ENCODE measurements at places on chromosomes 4 and X.
A peak's percentile ranks its signal among the peaks of the same experiment; 100 is the strongest.

DNA sequence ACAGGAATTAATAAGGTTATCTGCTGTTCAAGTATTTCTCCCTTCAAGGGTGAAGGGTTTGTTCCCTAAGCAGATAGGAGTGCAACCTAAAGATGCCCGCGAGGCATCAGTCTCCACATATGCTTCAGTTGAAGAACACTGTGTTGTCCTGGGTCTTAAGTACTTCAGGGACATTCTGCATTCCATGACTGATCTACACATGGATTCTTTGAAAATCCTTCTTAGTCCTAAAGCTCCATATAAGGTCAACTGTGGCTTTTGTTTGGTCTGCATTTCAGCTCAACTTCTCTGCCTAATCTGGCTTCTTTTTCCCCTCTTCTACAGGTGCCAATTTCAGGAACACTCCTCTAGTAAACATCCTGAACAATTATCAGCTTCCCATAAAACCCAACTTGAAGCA is 21.8 kb upstream of the CTSO start:
- no peak for DNase-seq

- no peak for DNase-seq
These were observed 1883.4 kb downstream of the STIM2 start for GRCh38 chr4:28744066-28744465.

DNA sequence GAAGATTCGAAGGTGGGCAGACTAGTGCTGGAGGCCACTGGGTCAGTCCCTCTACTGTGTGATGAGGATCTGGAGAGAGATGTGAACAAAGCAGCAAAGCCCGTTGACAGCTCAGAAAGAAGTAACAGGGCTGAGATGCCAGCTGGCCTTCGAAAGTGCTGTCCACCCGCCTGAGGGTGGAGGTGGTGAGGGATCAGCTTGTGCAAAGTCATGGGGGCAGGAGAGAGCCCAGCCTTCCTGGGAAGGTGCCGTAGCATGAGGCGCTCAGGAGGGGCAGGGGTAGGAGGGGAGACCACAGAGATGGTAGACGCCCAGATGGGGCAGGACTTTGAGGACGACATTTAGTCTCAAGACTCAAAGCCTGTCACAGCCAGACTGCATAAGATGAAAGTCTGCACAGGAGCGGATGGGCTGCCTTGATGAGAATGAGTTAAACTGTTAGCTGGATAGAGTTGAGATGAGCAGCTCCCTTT is 19.7 kb downstream of the TBC1D14 start:
- DNase-seq = no peak

DNA sequence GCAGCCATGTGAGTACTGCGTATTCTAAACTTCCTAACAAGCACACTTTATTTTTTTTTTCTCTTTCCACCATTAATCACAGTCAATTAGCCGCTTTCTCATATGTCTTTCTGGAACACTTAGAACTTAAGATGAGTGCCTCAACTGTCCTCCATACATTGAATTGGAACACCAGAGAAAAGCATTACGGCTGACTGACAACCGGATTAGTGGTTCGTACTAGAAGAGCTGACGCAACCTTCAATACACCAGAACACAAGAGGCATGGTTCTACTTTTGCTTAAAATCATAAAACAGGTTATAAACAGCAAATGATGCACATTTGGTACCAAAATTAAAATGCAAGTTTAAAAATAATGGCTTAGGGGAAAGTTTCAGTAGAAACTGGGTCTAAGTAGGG is 3.3 kb downstream of the TMEM47 start:
- DNase-seq = no peak

GRCh38 chr4:46254788-46255187 is 130.9 kb upstream of the GABRG1 start:
- DNase-seq = no peak

GRCh38 chrX:70166601-70167590 is 10.4 kb upstream of the DGAT2L6 start:
- no peak for DNase-seq

DNA sequence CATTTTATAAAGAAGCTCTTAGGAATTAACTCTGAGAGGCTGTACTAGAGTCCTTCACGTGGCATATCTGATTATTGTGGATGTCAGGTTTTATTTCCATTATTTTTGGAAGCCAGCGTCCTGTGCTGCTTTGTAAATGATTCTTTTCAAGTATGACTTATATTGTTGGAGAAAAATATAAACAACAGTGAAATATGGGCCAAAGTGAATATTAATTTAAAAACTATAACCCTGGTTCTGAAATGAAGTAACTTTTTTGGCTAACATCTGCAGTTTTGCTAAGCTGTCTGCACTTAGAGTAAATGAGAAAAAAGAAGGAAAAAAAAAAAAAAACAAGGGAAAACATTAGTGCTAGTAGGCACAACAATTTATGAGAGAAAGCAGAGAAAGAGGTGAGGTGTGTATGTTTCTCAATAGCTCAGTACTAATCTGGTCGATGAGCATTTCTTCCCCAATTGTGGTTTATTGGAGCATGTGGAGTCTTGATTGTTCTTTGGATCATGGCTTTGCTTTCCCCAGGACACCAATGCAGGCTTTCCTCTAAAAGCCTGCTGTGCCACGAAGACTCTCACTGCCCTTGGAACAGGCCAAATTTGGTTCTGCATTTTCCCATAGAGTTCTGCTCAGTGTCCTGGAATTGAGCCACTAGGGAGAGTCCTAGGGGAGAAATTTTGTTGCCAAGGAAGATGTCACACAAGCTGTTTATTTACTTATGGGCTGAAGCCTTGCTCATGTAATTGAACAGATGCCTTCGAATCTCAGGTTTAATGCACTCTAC is 273.3 kb downstream of the DKK2 start:
- DNase-seq = no peak

GRCh38 chr4:78684325-78685079 is 91.6 kb upstream of the BMP2K start:
- no peak for DNase-seq

- no peak for DNase-seq
These were observed 12.1 kb upstream of the CC2D2A start for GRCh38 chr4:15457406-15458201.

GRCh38 chr4:26452565-26453531 is 37.4 kb downstream of the CCKAR start:
- DNase-seq = no peak

GRCh38 chr4:183146478-183146877 is 47.4 kb downstream of the WWC2 start:
- DNase-seq = no peak

DNA sequence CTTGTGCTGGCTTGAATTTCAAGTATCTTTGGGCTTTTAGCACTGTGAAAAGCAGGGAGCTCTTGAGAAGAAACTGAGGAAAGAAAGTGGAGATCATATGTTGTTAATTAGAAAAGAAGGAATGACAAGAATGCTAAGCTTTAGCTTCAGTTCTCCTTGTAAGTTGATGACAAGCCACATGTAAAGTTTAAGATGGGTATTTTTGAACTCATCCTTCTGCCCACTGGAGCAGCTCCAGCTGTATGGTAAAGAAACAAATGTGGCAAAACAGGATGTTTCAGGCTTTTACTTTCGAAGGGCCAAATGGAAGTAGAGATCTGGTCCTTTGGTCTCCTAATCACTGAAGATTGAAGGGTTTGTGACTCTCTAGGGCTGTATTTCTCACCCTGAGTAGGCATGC is 137.8 kb downstream of the GUCY2F start:
- DNase-seq = no peak

DNA sequence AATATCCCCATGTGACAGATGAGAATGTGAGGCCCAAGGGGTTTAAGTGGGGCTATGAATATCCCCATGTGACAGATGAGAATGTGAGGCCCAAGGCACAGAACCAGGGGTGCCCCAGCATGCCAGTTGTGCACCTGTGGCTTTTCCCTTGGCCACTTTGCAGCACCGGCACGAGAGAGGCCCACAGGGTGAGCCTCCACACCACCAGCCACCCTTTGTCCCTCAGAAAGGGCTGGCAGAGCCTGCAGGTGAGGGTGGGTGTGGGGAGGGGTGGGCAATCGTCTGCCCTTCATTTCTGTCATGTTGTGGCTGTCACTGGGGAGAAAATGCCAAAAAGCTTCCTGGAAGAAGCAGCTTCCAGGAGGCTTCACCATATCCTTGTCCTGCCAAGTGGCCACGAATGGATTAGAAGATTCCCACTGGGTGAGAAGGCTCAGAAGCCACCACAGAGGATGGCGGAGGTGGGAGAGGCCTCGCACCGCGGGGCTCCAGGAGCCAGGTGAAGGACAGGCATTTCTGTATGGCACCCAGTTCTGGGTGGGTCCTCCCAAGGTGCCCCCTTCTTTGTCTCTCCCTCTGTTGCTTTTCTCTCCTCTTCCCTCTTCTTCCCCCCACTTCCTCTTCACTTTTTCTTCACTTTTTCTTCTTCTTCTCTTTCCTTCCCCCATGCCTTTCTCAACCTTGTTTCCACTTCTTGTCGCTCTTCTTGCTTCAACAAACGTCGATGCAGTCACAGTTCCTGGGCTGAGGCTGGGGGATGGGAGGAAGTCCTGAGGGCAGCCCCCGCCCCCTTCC is 469 bp upstream of the GPR78 start:
- DNase-seq = peak; percentile 7

DNA sequence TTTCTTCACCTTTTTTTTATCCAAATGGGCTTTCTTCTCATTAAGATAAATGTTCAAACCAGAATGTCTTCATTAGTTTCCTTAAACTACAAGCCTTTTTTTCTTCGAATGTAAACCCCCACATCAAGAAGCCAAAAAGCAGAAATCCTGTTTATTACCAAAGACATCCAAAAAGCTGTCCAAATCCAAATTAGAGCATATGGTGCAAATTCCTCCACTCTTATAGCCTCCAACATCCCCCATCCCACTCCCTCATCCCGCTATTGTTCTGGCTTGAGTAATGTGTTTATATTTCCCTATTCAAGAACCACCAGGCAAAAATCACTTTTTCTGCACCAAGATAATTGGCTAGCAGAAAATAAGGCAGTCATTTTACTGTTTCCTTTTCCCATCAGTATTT is 315.1 kb upstream of the ADGRL3 start:
- no peak for DNase-seq

GRCh38 chr4:100494166-100494565 is 23.7 kb downstream of the EMCN start:
- no peak for DNase-seq

DNA sequence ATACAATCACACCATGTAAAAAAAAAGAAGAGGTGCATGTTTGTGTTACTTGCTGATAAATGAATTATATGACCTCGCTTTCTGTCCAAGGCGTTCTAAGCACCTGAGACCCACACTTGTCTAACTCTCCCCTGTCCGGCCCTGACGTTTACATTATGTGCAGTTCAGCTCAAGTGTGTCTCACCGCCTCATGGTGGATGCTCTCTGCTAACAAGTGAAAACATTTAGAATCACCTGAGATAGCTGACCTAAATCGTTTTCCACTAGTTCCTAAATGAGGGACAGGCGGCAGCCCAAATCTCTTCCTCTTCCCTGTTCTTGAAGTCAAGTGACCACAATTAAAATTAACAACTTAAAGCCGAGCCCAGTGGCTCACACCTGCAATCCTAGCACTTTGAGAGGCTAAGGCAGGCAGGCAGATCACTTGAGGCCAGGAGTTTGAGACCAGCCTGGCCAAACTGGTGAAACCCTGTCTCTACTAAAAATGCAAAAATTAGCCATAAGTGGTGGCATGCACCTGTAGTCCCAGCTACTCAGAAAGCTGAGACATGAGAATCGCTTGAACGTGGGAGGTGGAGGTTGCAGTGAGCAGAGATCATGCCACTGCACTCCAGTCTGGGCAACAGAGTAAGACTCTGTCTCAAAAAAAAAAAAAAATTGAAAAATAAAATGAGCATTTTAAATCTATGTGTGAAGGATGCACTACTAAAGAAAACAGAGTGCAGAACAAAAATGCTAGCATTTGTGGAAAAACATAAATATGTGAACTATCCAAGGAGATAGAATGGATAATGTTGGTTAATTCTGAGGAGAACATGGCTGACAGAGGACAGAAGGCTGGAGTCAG is 3.9 kb upstream of the TIFA start:
- no peak for DNase-seq

GRCh38 chr4:100060765-100061416 is 110.8 kb upstream of the H2AZ1 start:
- no peak for DNase-seq

DNA sequence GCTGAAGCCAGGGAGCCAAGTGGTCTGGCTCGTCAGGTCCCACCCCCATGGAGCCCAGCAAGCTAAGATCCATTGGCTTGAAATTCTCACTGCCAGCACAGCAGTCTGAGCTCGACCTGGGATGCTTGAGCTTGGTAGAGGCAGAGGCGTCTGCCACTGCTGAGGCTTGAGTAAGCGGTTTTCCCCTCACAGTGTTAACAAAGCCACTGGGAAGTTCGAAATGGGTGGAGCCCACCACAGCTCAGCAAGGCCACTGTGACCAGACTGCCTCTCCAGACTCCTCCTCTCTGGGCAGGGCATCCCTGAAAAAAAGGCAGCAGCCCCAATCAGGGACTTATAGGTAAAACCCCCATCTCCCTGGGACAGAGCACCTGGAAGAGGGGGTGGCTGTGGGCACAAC is 353.8 kb downstream of the NAP1L3 start:
- no peak for DNase-seq

GRCh38 chr4:181504924-181505323 is 738.3 kb upstream of the TENM3 start:
- no peak for DNase-seq
